ENCODE measurements at places on chromosomes 1 and 21.

DNA sequence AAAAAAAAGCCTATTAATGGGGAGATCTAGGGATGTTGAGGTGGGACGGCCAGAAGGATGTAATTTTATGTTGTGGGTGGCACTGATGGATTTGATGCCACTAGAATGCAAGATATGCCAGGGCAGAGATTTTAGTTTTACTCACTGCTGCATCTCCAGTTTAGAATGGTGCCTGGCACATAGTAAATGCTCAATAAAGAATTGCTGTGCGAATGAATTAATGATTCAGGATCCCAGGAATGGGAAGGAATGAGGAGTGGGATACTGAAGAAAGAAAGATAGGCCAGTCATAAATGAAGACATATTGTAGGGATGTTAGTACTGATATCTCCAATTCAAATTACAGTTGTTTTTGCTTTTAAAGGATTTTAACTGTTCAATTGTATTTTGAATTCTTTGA lies 72.6 kb downstream of the CAMTA1 start:
- no peak for DNase-seq

DNA sequence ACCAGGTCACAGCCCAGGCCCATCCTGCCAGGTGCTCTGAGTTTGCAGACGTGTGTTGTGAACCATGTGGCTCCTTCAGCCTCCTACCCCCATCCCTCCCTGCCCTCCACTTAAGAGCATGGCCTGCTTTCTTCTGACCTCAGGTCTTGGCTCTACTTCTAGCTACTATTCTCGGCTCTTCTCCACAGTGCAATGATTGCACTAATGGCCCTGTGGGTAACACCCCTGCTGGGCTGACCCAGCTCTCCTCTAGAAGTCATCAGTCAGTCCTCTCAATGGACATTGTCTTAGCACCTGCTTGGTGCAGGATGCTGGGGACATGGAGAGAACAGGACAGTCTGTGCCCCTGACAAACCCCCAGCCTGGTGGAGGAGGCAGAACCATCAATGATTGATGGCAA lies 22.2 kb upstream of the IFFO2 start:
- DNase-seq, result no peak

DNA sequence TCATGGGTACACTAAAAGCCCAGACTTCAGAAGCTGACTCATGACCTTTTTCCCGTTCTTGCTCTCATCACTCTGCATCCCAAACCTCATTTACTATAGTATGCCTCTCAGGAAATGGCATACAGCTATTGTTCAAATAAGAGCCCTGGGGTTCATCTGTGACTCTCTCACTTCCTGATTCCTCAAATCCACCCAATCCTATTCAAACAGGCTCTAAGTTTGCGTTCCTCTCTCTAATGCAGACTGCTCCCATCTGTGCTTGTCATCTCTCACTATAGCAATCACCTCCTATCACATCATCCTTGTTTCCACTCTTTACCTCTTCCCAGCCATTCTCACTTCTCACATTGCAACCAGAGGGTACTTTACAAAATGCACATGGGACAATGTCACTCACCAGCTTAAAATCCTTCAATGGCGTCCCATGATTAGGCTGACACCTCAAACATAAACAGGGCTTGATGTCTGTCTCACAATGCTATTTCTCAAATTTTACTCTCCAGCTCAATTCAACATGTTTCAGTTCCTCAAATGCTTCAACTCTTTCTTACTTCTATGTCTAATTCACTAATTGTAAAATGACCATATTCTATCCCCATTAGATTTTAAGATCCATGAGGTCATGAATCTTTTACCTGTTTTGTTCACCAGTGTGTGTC lies 408.4 kb downstream of the NTNG1 start:
- DNase-seq, result no peak

DNA sequence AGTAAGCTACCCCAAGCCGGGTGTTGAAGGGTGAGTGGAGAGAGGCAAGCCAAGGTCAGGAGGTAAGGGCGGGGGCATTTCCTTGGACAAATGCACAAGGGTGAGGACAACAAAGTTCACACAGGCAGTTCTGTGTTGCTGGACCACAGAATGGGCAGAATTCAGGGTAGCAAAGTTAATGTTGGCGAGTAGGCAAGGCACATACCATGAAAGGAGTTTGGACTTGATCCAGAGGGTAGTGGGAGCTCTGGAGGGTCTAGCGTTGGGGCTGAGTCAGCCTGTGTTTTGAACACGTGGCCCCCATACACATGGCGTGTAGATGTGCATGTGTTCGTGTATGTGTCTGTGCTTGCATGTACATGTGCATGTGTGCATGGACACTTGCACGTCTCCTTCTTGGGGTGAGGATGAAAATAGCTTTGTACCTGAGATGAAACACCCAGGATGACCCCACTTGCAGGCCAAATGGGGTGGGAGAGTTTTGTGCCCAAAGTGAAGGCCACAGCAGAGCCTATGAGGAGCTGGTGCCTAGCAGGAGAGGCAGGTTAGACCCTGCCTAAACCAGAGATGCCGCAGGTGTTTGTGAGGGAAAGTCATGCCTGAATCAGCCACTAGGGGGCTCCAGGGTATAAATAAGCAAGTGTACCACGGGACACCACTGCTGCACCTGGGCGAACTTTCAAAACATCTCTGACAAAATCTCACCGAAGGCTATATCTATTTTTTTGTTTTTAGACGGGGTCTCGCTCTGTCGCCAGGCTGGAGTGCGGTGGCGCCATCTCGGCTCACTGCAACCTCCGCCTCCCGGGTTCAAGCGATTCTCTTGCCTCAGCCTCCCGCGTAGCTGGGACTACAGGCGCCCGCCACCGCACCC lies 21.8 kb downstream of the SLC27A3 start:
- DNase-seq, result no peak

GRCh38 chr1:59520827-59521418 lies 224.0 kb downstream of the FGGY start:
- no peak for DNase-seq

- DNase-seq, result no peak
These were observed 245.6 kb upstream of the ADAMTS5 start for GRCh38 chr21:27212441-27212840.

- DNase-seq, result no peak
These were observed 58.2 kb downstream of the FAF1 start for GRCh38 chr1:50901872-50902271.

GRCh38 chr1:62426237-62426636 lies 10.6 kb upstream of the USP1 start:
- DNase-seq, result no peak

Data from left renal cortex interstitium (tissue), 4 donors.